ENCODE measurements at places on chromosomes 16 and 17.

GRCh38 chr17:76191896-76192295, 48.4 kb downstream of the RNF157 start:
- DNase-seq, result no peak

DNA sequence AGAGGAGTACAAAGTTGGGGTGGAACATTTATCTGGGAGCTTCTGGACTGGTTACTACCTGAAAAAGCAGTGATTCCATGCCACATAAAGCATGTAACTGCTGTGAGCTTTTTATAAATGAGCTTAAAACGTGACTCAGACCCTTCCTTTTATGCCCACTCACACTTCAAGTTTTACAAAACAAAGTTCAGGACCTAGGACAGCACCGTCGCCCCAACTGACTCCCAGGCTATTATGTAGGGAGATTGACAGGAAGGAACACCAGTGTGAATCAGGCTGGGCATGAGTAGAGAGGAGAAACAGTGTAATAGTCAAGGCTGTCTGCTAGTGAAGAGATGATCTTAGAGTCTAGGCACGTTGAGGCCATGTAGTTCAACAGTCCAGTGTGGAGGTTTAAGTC, 91.6 kb upstream of the DNAH9 start:
- DNase-seq, result peak; percentile 4

- DNase-seq, result no peak
These were observed 5.0 kb upstream of the SLC38A8 start for GRCh38 chr16:84047626-84048025.

DNA sequence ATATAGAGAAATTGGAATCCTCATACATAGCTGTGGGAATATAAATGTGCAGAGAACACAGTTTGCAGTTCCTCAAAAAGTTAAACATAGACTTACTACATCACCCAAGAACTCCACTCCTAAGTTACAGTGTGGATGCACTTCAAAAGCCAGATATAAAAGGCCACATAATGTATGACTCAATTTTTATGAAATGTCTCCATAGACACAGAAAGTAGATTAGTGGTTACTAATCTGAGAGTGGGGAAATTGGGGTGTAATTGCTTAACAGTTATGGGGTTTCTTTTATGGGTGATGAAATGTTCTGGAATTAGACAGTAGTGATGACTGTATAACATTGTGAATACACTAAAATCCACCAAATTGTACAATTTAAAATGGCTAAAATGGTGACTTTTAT, 60.9 kb downstream of the CACNG1 start:
- peak; percentile 94 for DNase-seq

DNA sequence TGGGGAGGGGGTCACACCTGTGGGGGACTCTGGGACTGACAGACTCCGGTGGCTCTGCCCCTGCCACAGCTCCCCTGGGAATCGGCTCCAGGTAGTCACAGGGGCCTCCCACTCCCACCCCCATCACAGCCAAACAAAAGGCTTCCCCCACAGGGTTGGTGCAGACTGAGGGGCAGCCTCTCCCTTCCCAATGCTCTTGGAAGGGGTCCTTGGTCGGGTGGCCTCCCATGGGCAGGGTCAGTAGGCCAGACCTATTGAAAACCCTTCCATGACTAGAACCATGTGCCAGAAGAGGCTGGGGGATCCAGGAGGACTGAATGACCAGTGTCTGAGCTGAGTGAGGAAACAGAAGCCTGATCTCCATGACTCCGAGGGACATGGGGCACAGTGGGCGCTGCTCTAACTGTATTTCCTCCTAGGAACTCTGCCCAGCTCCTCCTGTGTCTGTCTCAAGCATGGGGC, 28.6 kb downstream of the TK2 start:
- DNase-seq, result no peak

DNA sequence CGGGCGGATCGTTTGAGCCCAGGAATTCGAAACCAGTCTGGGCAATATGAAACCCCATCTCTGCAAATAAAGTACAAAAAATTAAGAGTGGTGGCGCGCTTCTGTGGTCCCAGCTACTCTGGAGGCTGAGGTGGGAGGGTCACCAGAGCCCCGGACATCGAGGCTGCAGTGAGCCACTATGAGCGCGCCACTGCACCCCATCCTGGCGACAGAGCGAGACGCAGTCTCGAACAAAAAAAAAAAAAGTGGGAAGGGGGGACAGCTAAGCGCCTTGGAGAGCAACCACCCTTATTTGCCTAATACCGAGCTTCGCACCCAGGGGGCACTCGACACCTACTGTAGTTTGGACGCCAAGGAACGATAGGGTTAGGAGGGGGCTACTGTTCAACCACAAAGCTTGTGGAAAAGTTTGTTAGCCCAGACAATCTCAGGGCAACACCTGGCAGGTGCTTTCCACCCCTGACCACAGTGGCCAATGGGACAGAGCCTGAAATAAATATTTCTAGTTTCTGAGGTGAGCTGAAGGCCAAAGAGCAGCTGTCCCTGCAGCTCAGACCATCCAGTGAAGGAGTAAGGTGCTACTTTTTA, 847 bp upstream of the PSMC3IP start:
- DNase-seq, result peak; percentile 64

DNA sequence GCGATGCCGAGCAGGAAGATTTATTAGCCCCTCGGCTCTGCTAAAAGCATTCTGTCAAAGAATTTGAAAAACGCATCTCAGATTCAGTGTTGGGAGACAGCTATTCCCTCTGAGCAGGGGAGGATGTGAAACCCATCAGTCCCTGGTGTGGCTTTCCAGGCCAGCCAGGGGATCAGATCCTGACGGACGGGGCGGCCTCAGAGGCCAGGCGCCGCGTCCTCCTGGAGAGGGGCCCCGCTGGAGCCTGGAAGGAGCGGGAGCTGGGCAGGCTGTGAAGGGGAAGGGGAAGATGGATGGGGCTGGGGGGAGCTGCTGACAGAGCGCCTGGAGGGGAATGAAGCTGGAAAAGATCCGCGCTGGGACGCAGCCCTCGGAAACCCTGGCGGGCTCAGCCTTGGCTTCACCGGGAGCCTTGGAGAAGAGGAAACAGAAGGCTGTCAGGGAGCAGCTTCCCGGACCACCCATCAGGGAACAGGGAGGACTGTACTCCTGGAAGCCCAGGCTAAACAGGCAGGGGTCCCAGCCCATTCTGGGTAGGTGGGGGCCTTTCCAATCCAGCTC, 358.0 kb downstream of the C16orf95 start:
- DNase-seq, result no peak

- DNase-seq, result no peak
These were observed 15.7 kb upstream of the SLC35B1 start for GRCh38 chr17:49723423-49723822.

- no peak for DNase-seq
These were observed 16.5 kb upstream of the ATP6V0A1 start for GRCh38 chr17:42442196-42442565.

All from iris pigment epithelial cell (primary cell).